NCI-H187 (cell line): ENCODE measurements at places on chromosomes 16 and 17.

DNA sequence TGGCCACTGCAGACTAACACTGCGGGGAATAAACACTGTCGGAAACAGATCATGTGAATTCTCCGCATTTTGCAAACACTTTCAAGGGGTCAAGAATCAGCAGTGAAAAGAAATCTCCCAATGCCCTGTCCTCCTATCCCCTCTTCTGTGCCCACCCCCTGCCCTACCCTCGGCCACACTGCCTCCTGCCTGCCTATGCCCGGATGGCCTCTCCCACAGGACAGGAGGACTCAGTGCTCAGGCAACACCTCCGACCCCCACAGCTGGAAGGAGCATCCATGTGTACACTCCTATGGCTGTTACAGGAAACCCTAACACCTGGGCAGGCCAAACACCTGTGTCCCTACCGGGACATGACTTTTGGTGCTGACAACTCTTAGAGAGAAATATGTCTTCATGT, 24.5 kb downstream of the FBXO31 start:
- DNase-seq, result no peak

DNA sequence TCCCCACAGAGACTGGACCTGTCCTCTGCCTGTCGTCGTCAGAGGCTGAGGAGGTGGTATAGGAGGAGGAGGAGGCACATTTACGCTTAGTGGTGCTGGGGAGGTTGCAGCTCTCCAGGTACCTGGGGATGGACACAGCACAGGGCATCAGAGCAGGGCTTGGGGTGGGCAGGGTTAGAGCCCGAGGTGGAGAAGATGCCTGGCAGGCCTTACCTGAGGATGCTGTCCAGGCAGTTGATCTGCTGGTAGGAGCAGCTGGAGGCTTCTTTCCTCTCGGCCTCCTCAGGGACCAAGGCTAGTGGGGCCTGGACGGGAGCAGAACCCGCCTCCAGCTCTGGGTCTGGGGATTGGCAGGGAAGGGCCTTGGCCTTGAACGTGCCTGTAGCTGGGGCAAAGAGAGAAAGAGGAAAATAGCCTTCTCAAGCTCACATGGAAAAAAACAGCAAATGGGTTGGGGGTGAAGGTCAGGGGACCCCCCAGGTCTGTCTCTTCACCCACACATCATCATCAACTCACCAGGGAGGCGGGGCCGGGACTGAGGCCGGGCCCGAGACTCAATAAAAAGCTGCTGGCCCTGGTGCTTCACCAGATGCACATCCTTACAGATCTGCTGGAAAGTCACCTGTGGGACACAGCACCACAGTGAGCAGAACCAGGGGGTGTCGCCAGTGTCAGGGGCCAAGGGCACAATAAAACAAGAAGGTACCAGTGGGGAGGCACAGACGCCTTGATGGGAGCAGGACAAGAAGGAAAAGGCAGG, 5.6 kb downstream of the PER1 start:
- no peak for DNase-seq

DNA sequence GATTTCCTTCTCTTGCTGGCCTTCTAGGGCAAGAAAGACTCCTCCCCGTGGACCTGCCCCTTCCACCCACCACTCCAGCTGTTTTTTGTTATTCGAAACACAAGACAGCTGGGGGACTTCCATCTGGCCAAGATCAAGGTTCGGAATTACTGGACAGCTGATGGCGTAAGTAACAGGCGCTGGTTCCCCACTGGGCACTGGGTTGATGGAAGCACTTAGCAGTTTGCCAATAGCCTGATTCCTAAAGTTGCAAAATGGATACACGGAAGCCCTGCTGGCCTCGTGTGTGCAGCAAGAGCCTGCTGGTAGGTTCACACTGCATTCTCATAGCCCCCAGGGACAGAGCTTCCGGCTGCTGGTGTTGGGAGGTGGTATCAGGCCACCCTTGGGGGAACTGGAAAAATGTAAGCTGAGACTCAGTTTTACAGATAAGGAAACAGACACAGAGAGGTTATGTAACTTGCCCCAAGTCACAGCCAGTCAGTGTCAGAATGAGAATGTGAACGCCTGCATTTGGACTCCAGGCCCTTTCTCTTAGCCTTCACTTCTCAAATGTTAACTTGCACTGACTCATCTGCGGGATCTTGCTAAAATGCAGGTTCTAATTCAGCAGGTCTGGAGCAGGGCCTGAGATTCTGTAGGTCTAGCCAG, 171.7 kb downstream of the KATNIP start:
- DNase-seq, result no peak

GRCh38 chr16:49890876-49891275, 35.0 kb upstream of the ZNF423 start:
- no peak for DNase-seq

- no peak for DNase-seq
Observed at GRCh38 chr17:18186627-18186982, 3.0 kb downstream of the ALKBH5 start.

GRCh38 chr16:8686879-8687278, 12.5 kb downstream of the ABAT start:
- no peak for DNase-seq

- no peak for DNase-seq
Observed at GRCh38 chr17:28643983-28644786, 773 bp downstream of the BLTP2 start.

- no peak for DNase-seq
Observed at GRCh38 chr17:37310940-37311339, 64.8 kb upstream of the C17orf78 start.

DNA sequence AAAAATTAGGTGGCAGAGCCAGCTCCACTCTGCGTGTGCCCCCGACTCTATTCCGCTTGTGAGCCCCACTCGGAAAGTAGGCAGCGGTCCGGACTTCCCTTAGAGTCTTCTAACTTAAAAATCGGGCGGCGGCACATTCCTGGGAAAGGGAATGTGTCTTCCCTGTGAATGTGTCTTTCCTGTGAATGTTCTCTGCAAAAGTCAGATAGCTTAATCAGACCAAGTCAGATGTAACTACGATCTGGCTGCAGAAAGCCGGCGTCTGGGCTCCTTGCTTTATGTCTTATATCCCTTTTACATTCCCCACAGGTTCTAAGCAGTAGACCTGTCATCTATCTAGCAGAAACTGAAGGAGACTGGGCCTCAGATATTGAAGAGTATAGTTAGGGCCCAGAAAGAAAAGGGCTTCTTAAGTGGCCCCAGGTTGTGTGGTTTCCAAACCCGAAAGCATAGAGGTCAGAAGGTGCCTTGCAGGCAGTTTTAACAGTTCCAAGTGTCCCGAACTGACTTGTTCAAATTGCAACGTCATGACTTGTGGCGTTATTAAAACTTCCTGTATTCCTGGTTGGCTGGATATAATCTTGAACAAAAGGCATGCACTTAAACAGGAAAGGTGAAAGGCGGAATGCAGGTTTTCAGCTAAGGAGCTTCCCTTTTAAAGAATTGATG, 601 bp downstream of the PHKB start:
- DNase-seq, result no peak

- no peak for DNase-seq
Observed at GRCh38 chr16:88662222-88662842, 559 bp downstream of the MVD start.

- no peak for DNase-seq
Observed at GRCh38 chr17:41633556-41634199, 9.3 kb upstream of the KRT17 start.

GRCh38 chr17:29570521-29570920, 2.0 kb downstream of the TP53I13 start:
- no peak for DNase-seq

DNA sequence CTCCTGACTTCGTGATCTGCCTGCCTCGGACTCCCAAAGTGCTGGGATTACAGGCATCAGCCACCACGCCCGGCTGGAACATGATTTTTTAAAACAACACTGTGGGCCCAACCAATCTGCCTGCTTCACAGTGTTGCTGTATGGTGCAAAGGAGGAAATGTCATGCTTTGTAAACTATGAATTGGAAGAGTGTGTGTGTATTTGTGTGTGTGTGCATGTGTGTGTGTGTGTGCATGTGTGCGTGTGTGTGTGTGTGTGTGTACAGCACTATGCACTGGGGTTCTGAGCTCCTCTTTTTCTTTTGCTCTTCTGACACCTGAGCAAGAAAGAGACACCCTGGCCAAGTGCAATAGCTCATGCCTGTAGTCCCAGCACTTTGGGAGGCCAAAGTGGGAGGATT, 14.5 kb upstream of the CNOT1 start:
- DNase-seq, result no peak

DNA sequence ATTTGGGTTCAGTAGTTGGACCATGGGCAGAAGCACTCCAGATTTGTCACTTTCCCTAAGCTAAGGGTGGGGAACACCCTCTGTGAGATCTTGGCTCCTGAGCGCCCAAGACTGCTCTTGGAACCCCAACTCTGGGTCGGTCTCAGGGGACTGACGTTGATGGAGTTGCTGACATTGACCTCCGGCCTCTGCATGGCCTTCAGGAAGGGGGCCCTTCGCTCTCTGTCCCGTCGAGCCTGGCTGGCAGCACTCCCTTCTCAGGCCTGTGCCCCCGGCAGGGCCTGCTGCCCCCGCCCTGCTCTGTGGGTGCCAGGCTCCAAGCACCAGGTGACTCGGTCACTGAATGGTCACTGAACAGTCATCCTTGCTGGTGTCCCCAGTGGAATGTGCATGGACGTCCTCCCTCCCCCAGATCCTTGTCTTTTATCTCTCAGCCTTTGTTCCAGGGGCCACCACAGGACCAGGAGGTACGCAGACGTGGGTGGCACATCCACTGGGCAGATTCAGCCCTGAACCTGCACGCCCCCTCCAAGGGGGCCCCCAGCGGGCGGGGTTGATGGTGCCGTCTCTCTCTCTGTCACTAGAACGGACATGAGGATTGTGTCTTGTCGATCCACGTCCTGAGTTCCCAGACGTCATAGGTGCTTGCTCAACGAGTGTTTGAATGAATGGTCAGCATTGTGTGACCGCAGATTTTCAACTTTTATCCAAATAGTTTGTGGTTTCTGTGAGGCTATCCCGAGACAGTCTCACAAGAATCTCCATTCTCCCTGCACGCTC, 314.5 kb downstream of the SEC14L1 start:
- DNase-seq, result no peak

DNA sequence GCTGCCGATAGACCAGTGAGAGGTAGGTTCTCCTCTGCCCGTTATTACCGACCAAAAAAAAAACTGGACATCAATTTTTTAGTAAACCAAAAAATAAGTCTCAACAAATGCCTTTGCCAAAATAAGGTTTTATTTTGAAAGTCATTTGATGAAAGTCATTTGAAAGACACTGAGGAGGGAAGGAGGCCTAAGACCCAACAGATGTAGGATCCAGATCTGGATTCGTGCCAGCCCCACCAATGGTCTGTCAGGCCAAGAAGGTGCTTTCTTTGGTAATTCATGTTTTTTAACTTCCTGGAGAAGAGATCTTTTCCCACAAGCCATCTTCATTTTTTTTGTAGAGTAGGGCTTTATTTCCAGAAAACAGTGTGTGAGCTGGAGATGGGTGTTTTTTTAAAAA, 18.1 kb downstream of the NTAN1 start:
- no peak for DNase-seq

DNA sequence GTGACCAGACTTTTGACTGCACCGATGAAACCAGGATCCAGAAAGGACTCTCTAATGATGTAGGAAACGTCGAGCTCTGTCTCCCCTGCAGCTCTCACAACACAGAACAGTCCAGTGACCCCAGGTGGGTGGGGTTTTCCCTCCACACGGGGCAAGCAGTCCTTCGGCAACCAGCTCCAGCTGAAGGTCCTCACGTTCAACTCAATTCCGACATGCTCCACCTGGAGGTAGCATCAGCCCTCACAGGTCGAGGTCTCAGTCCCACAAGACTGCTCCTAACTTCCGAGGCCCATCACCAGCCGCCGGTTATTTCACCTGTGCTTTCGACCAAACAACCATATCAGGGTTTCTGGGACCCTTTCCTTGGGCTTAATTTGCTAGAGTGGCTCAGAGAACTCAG, 28.2 kb downstream of the ITGAE start:
- DNase-seq, result no peak

DNA sequence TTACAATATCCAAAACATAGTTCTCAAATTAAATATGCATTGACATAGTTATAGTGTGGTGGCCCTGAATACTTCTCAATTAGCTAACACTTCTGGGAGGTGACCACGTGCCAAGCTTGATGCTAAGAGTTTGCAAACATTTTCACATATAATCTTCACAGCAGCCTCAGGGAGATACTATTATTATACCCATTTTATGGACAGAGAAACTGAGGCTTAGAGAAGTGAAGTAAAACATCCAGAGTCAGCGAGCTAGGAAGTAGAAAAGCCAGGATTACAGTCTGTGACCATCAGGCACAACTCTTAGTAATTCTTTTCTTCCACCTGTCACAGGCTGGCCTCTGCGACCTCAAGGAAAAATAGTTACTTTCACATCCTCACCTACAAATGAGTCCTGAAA, 102.2 kb upstream of the IRX6 start:
- no peak for DNase-seq

GRCh38 chr17:45345554-45346215, 28.9 kb upstream of the MAP3K14 start:
- DNase-seq, result no peak

- no peak for DNase-seq
Observed at GRCh38 chr17:38448208-38448771, 20.0 kb downstream of the ARHGAP23 start.

GRCh38 chr16:65066651-65067050, 55.2 kb downstream of the CDH11 start:
- no peak for DNase-seq

- no peak for DNase-seq
Observed at GRCh38 chr16:58046054-58046881, 20.7 kb downstream of the MMP15 start.

- DNase-seq, result no peak
Observed at GRCh38 chr17:16027708-16028584, 28.3 kb downstream of the TTC19 start.

DNA sequence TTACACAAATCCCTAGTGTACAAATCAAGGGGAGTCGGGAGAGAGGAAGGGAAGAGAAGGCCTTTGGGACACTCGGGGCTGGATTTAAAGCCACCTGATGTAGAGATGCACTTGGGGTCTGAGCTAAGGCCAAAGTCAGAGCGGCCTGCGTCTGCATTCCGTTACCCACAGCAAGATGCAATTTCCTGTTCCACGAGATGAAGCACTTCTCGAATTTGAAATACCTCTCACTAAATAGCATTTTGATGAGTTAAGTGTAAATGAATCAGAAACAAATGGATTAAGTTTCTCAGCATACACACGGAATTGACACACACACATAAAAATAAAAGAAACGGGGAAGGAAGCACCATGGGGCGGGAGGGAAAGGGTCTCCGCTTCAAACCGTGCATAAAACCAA, 386.0 kb downstream of the SOX9 start:
- no peak for DNase-seq

GRCh38 chr17:18042983-18043382, 3.8 kb downstream of the GID4 start:
- no peak for DNase-seq

DNA sequence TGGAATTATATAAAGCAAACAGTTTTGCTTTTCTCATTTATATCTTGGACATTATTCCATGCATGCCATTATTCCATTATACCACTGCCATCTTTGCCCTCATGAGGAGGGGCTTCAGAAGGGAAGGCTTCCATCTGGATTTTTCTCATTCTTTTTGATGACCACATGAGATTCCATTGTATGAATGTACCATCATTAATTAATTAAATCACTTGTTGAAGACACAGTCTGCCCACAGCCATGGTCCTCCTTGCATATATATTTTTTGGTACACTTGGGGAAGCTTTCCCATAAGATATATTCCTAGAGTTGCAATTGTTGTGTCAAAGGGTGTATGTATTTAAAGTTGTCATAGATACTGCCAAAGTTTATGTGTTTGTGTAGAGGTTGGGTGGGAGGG, 7.1 kb downstream of the ARL4D start:
- DNase-seq, result no peak

- DNase-seq, result peak; percentile 21
Observed at GRCh38 chr17:57597531-57598453, 147.3 kb downstream of the CCDC182 start.
